ENCODE measurements at places on chromosomes 6 and 20.

DNA sequence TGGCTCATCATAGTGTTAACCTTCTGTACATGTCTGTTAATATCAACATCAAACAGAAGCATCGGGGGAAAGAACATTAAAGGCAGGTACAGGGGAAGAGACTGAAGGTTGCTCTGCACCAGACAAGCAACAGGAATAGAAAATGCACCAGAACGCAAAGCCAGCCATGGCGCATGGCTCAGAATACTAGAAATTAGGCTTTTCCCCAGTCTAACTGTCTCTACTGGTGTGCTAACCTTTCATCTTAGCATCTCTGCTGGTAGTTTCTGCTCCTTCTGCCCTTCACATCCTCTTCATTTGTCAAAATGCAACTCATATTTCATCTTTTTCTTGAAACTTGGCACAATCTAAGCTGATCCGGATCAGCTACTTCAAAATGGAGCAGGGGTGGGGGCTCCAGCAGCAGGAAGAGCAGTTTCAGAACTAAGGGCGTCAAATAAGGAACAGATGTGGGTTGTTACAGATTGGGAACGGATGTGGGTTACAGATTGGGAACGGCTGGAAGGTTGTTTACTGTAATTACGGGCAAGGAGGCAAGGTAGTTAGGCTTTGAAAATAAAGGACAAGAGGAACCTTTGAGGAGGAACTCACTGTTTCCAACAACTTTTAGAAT, 13.1 kb upstream of the RNASET2 start:
- DNase-seq: no peak

DNA sequence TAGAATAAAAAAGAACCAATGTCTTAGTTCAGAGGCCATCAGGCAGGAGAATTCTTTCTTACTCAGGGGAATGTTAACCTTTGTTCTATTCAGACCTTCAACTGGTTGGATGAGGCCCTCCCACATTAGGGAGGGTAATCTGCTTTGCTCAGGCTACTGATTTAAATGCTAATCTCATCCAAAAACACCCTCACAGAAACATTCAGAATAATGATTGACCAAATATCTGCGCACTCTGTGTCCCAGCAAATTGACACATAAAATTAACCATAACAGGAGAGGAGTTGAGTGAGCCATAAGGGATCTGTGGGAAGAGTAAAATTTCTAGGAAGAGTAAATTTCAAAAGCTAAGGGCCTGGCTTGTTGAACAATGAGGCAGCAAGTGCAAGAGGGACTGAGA, 234.0 kb upstream of the PLCB4 start:
- DNase-seq: no peak

GRCh38 chr20:38946836-38947235, 15.3 kb upstream of the DHX35 start:
- DNase-seq: no peak

- no peak for DNase-seq
These were observed 107.0 kb downstream of the MCHR2 start for GRCh38 chr6:99887066-99887465.

DNA sequence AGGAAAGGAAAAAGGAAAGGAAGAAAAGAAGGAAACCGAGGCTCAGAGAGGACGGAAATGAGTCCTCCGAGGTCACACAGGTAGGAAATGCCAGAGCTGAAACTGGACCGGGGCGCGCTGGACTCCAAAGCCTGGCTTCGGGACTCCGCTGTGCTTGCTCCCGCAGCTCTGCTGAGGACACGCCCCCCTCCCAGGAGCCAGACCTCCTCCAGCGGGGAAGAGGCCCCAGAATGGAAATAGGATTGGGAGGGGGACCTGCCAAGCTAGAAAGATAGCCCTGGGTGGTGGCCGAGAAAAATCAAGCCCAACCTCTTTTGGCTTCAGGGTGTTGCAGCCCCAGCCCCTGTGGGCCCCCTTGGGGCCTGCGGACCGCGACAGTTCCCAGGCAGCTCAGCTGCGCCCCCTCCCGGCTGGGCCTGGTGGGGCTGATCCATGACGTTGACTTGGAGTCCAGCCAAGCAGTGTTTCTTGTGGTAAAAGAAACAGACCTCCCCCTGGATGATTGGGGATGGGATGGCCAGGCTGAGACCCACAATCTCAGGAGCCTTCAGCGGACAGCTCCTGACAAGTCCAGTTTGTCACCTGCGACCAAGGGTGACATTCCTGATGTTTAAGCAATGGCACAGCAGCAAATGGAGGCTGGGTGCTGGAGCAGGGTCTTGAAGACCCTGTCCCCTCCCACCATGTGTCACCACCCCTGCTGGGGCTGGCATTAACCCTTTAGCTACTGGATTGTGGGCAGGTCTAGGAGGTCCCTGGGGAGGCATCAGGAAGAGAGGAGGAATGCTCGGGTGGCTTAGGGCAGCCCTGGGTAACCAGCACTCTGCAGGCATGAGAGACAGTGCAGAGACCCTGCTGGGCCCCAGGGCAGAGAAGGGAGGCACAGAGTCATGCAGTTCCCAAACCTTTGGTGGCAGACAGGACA, 55.4 kb downstream of the RIPOR3 start:
- DNase-seq: peak; percentile 5

DNA sequence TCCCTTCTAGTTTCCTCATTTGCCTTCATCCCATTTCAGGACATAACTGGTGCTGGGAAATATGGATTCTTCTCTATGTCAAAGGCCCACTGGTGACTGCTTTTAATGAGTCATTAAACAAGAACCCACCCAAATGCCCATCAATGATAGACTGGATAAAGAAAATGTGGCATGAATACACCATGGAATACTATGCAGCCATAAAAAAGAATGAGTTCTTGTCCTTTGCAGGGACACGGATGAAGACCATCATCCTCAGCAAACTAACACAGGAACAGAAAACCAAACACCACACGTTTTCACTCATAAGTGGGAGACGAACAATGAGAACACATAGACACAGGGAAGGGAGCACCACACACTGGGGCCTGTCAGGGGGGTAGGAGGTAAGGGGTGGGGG, 310.7 kb downstream of the ESR1 start:
- no peak for DNase-seq

DNA sequence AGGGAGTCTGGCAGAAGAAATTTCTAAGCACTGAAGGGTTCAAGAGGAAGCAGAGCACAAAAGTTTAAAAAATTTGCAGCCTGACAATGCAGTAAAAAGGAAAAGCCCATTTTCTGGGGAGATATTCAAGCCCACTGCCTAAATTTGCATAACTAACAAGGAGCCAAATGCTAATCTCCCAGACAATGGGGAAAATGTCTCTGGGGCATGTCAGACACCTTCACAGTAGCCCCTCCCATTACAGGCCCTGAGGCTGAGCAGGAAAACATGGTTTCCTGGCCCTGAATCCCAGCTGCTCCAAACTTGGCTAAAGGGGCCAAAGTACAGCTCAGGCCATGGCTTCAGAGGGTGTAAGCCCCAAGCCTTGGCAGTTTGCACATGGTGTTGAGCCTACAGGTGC, 908.5 kb upstream of the MANEA start:
- no peak for DNase-seq

- no peak for DNase-seq
These were observed 58.6 kb downstream of the GFOD1 start for GRCh38 chr6:13428583-13429405.

- DNase-seq: no peak
These were observed 221.0 kb upstream of the SULF2 start for GRCh38 chr20:48006036-48006833.

- no peak for DNase-seq
These were observed 1.1 kb downstream of the SNAI1 start for GRCh38 chr20:49983848-49984408.

GRCh38 chr20:17653835-17654648, 28.0 kb downstream of the RRBP1 start:
- DNase-seq: no peak

GRCh38 chr6:136920671-136921380, 1.3 kb upstream of the SLC35D3 start:
- DNase-seq: no peak
